RPMI7951 (cell line): ENCODE measurements at places on chromosomes 12 and 14. TPM values are rescaled to one million over a fixed set of nuclear protein-coding genes. Genes with fewer than 3 reads are reported as not detected.

DNA sequence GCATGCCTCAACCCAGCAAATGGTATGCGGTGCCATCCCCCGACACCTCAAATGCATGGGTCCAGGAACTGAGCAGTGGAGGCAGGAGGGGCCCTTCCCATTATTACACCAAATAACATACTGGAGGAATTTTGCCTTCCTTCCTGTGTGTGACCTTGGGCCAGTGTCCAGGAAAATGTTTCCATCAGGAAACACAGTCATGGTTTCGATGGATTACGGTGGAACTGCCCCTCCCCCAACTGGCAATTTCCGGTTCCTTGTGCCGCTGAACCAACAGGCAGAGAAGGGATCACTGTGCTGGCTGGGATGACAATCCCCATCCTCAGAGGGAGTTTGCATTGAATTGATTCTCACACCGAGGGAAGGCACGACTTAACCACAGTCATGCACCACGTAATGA is 9.1 kb upstream of the CDC42BPB start:
- peak; percentile 23 for DNase-seq

DNA sequence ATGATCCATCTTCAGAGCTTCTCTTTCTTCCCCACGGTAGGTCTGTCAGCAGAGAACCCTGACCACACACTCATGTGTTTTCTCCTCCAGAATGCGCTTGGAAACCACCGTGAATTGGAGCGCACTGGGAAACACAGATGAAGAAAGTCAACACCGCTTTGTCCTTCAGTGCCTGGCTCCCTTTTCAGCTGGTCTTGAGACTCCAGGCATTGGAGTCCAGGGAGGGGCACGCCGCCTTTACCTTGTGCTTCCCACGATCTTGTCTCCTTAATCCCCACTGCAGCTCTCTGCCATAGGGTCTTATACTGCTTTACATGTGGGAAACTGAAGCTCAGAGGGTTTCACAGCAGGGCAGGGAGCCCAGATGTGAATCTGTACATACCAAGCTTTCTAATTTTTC is 1.1 kb downstream of the FAM90A1 start:
- DNase-seq, result no peak

DNA sequence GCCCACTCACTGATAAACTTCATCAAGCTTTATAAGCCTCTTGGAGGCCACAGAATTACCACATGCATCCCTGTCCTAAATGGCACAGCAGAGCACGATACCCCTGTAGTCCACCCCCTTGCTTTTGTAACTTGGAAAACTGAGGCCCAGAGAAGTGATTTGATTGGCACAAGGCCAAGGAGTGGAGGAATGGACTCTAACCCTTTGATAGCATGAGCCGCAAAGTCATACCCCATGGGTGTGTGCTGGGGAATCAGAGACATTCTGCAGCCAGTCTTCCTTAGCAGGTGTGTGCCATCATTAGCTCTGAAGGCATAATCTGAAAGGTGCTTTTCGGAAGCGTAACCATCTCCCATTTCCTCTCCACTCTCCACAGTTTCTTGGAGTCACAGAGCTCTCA is 28.5 kb upstream of the PWP1 start:
- DNase-seq, result no peak

DNA sequence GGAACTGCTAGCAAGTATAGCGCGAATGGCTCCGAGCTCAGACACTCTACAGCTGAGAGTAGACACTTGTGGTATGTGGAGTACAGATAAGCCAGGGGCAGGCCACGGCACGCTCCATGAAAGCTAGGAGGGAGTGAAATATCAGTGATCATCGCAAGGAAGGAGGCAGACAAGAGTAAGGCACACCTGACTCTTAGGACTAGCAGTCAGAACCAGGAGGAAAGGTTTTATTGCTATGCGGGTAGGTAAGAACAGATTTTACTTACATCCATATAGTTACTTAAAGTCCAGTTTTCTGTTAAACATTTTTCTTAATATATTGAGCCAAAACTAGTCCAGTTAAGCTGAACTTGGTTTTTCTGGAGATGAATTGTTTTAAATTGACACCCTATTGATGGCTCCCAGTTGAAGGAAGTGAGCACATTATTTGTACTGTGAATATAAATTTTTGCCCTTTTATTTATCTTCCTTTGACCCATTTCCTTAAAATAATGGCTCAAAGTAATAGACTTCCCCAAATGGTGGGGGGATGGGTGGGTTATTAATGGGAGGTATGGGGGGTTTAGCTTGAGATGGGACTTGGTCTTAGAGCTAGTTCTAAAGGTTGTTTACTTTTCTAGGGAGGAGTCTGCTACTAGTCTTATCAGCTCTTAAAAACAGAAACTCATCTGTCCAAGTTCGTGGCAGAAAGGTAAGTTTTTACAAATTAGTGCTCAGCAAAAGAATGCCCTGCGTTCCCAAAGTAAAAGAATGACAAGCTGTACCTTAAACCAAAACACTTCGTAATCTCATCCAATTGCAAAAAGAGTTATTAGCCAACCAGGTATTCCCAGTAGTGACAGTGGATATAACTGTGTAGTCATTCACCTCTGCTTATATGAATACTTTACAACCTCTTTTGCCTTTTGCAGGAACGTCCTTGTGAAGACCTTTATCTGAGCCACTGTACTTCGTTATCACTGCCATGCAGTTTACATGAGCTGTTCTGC is 5.8 kb downstream of the HNRNPA1 start:
- DNase-seq, result no peak

- DNase-seq, result no peak
Observed at GRCh38 chr12:3928538-3929184, 55.5 kb upstream of the PARP11 start.

DNA sequence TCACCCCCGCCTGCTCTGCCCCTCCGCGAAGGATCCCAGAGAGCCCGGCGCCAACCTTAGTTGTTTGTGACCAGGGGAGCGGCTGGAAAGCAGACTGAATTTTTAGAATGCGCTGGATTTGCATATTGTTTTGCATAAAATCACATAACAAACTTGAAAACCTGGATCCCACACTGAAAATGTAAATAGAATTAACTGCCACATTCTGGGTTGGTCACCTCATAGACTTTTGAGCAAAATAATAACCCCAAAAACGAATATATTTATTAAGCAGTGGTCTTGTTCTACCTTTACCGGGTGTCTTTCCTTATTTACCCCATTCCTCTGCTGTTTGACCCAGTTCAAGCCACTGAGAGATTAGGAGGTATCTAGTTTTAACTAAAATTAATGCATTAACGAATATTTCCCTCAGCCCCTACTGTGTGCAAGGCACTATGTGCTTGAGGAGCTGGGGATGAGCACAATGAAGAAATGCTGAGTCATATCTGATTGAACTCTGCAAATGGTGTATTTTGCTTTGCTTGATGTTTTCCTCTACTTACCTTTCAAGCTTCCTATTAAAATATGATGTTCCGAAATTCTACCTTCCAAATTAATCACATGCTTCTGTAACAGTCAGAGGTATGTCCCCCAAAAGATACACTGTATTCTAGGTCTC is 438 bp upstream of the EGLN3 start:
- no peak for DNase-seq

Gene CLEC2A
- not detected in 2 replicates for total RNA-seq

DNA sequence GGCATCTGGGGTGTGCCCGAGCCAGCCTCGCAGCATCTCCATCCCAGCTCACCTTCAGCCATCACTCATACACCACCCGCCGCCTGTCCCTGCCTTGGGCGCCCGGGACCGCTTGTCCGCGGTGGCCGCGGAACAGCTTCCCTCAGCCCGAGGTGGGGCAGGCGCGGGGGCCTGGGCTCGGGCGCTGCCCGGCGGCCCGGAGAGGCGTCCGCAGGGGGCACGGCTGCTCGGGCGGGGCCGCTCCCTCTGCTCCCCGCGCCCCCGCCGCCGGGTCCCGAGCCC is 430 bp downstream of the SLC41A2 start:
- no peak for DNase-seq

- peak; percentile 52 for DNase-seq
Observed at GRCh38 chr12:6074979-6075585, 49.4 kb downstream of the VWF start.

Gene SOAT2
- not detected in 2 replicates for total RNA-seq

- peak; percentile 59 for DNase-seq
Observed at GRCh38 chr12:96177013-96177412, 17.2 kb upstream of the ELK3 start.

DNA sequence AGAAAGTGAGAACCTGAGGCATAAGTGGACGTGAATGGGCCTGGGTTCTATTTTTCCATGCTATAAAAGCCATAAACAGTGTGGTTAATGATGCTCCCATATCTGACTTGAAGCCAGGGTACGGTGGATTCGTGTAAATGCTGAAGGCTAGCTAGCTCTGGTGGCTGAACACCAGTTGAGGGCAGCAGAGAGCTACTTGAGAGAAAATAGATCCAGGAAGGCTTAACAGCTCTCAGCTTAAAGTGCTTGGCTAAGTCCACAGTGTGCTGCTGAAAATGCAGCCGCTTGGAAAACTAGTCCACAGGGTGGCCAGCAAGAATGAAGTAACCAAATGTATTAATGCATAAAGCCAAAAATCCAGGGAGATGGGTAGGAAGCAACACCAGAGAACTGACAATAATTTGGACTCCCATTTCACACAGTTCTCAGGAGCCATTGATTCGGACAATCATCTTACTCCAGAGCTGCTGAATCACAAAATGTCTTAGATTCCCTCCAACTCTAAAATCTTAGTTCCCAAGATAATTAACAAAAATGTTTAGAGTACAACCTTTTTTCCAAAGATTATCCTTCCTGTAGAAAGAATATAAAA is 15.0 kb upstream of the FOXG1 start:
- peak; percentile 58 for DNase-seq

GRCh38 chr12:121530600-121531355 is 50.0 kb downstream of the KDM2B start:
- DNase-seq, result peak; percentile 38

Gene C12orf54
- not detected in 2 replicates for total RNA-seq

DNA sequence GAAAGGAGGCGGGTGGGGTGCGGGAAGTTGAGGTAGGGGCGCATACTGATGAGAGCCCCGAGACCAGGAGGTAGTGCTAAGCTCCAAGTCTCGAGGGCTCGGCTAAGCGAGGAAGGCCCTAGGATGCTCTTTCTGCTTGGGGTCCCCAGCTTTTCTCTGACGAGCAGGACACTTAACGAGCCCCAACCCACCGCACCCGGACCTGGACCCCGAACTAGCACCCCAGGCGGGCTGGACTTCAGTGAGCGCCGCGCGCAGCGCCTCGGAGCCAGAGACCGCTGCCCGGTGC is 4.7 kb upstream of the C1QL4 start:
- no peak for DNase-seq

Gene IGFBP6
- 103 and 132 TPM in 2 replicates for total RNA-seq

DNA sequence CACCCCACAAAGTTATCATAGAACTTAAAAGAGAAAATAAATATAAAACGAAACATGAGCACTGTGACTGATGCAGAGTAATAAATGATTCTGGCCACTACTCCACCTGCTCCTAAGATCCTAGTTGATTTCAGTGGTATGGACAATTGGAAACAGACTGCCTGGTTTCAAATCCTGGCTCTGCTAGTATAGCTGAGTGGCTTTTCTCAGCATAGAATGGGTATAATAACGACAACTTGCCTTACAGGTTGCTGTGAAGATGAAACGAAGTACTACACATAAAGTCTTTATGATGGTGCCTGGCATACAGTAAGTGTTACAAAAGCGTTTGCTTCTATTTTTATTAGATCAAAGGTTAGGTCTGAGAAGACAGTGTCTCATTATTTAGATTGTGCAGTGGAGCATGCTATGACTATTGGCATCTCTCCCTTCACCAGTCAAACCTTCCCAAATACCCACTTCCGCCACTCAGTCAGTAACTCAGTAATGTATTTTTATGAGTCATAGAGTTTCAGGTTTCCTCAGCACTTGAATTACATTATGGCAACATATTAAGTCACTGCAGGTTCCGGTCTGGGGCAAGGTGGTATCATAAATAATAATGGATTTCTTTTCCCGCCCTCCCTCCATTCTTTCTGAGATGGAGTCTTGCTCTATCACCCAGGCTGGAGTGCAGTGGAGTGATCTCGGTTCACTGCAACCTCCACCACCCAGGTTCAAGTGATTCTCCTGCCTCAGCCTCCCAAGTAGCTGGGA is 29.7 kb upstream of the NR2C1 start:
- peak; percentile 93 for DNase-seq

DNA sequence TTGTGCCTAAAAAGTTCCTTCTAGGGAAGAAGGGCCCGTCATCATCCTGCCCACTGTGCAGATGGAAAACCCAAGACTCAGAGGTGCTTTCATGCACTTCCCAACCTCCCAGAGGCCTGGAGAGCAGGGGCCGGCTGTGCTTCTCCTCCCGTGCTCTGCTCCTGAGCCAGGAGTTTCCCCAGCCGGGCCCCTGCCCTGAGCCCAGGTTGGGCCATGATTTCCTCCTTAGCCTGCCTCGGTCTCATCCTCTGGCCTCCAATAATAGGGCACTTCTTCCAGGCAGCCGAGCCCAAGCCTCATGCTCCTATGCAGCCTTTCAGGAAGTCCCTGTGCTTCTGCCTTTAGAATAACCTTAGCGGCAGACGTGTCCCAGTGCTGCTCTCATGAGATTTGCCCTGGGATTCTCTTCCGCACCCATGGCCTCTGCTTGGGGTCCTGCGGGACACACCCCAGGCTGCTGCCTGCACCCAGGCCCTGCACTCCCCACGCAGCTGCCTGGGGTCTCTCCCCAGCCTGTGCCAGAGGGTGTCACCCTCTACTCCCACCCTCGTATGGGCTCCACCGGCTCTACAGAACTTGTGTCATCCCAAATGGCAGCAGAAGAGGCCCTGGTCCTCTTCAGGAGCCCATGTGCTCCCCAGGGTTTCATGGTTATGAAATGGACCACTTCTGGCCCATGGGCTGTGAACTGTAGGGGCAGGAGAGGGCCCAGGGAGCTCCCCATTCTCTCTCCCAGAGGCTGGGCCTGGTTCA is 359.3 kb downstream of the ADGRD1 start:
- DNase-seq, result no peak

GRCh38 chr12:30965613-30965985 is 39.1 kb downstream of the TSPAN11 start:
- no peak for DNase-seq

GRCh38 chr14:100398044-100398443 is 74.9 kb downstream of the SLC25A47 start:
- DNase-seq, result no peak

- DNase-seq, result peak; percentile 13
Observed at GRCh38 chr12:122265886-122266229, 436 bp downstream of the VPS33A start.

DNA sequence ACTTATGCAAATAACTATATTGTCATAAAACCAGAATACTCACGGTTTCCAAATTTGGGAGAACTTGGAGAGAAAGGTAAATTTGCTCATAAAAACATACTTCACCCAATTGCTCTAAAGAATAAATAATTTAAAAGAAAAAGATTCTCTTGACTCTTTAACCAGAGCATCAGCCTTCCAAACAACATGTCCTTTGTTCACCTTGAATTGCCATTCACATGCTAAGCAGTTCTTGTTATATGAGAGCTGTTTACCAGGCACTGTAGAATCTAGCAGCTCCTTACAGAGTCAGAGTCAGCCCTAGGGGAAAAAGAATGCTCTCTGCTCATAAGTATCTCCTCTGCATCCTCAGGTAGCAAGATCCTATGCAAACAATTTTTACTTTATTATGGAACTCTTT is 10.2 kb downstream of the SLCO1A2 start:
- no peak for DNase-seq

Gene PRKD1
- 4.3 and 5.1 TPM in 2 replicates for total RNA-seq

Gene TSPAN11
- 0.29 and 0.48 TPM in 2 replicates for total RNA-seq

Gene INHBE
- total RNA-seq, result 0.24 and 0.88 TPM in 2 replicates

- no peak for DNase-seq
Observed at GRCh38 chr12:88437226-88437625, 143.0 kb downstream of the KITLG start.

- peak; percentile 7 for DNase-seq
Observed at GRCh38 chr12:70402597-70402996, 36.5 kb downstream of the KCNMB4 start.
